ENCODE measurements at places on chromosomes 5 and 9. TPM values are rescaled to one million over a fixed set of nuclear protein-coding genes. Genes with fewer than 3 reads are reported as not detected.

- DNase-seq, result no peak
Observed at GRCh38 chr9:136140046-136140445, 21.4 kb upstream of the TMEM250 start.

- no peak for DNase-seq
Observed at GRCh38 chr9:438066-438465, 223.4 kb downstream of the DOCK8 start.

GRCh38 chr9:77277719-77278118 is 100.4 kb downstream of the VPS13A start:
- DNase-seq, result no peak

- DNase-seq, result no peak
Observed at GRCh38 chr5:117435203-117435602, 860.6 kb upstream of the SEMA6A start.

DNA sequence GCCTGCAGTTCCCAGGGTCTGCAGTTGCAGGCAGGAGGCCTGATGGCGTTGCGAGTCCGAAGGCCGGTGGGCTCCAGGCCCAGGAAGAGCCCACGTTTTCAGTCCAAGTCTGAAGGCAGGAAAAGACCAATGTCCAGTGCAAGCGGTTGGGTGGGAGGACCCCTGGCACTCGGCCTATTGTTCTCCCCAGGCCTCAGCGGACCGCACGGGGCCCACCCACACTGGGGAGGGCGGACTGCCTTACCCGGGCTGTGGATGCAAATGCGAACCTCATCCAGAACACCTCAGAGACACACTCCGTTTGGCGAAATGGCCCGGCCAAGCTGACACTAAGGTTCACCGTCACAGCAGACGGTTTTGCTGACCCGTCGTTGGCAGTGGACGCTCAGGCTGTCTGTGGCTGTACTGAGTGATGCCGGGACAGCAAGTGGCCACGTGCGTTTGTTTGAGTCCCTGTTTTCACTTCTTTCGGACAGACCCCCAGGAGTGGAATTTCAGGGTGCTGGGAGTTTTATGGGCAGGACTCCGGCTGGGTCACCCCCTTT is 10.2 kb upstream of the SEC16A start:
- DNase-seq, result no peak

DNA sequence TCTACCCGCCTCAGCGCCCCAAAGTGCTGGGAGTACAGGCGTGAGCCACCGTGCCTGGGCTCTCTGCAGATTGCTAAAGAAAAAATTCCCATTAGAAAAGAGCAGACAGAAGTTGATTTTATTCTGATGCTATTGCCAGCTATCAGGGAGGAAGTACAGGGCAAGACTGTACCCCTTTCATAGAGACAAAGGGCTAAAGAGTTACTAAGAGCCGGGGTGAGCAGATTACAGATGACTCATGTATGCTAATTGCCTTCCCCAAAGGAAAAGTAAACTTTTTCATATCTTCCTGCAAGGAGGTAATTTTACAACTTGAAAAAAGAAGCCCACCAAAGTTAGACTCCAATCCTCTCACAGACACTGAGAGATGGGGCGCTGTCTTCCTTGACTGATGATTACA is 42.3 kb upstream of the MCTP1 start:
- DNase-seq, result no peak

GRCh38 chr9:124206391-124206790 is 51.4 kb upstream of the NEK6 start:
- no peak for DNase-seq

DNA sequence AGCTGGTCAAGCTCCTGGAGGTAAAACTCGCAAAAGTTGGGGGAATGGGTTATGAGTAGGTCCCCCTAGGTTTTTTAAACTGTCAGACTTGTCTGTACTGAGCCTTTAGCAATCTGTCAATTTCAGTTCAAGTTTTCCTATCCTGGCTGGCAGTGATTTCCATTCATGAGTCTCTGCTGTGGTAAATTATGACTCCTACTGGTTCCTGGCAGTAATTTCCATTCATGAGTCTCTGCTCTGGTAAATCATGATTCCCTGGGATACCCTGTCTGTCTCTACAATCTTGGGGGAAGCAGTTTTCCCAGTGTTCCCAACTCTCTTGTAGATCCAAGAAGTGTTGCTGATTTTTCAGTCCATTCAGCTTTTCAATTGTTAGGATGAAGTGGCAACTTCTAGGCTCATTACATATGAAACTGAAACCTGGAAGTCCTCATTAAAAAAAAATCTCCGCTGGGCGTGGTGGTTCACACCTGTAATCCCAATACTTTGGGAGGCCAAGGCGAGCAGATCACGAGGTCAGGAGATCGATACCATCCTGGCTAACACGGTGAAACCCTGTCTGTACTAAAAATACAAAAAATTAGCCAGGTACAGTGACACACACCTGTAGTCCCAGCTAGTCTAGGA is 91.3 kb upstream of the GPBP1 start:
- no peak for DNase-seq

- DNase-seq, result no peak
Observed at GRCh38 chr5:90549729-90550275, 8.8 kb upstream of the ADGRV1 start.

DNA sequence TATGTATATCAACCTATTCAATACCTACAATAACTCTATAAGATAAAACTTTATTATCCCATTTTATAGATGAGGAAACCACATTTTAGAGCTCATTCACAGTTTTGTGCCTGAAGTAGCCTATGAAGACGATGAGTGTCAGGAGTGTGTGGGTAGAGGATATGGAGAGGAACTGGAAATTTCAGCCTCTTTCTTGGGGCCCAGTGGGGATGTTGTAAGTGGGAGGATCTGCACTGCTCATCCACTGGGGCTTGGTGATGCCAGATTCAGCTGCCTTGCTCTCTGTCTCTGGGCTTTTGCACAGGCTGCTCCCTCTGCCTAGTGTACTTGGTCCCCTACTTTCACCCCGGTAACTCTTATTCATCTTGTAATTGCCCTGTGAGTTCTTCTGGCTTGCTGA is 194.7 kb downstream of the SREK1 start:
- no peak for DNase-seq

DNA sequence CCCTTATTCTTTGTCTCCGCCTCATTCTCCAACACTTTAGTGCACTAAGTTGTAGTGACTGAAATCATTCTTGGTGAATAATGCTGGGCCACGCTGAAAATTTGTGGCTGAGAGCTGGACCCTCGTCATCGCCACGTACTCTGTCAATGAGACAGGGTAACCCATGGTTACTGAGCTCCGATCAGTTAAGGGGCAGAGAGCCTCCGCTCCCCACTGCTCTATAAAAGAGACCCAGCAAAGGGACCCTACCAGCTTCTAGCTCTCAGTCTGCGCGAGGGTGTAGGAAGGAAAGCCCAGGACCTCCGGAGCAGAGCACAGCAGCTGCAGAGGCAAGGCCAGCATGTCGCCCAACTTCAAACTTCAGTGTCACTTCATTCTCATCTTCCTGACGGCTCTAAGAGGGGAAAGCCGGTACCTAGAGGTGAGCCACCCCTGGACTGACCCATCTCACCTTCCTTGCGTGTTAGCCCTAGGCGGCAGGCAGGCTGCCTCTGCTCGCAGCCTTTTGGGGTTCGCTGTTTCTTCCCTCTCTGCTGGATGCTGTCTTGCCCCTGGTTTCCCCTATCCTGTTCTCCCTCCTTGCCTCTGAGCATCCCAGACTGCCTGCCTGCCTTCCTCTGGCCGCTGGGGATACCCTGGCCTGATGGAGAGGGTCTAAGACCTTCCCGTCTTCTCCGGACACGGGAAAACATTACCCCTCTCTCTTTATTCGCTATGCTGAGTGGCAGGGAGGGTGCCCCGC is at the start of gene CRHBP:
Gene CRHBP, plus strand, starts transcription at position 251 of the 742 bp plus-strand sequence. Its CDS starts 90 bp downstream, at position 341.
- DNase-seq, result no peak

DNA sequence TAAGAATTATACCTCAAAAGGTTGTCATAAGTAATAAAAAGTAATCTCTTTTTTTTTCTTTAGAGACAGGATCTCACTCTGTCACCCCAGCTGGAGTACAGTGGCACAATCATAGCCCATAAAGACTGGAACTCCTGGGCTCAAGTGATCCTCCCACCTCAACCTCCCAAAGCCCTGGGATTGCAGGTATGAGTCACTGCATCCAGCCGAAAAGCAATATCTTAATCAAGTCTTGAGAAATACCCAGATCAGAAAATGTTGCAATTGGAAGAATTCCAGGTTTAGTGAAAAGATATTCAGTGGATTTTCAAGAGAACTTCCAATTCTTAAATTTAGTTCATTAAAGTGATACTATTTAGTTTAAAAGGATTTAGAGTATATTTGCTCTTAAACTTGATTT is 40.9 kb upstream of the IDNK start:
- DNase-seq, result no peak

GRCh38 chr5:137741-138140 is 45.8 kb downstream of the PLEKHG4B start:
- DNase-seq, result no peak

DNA sequence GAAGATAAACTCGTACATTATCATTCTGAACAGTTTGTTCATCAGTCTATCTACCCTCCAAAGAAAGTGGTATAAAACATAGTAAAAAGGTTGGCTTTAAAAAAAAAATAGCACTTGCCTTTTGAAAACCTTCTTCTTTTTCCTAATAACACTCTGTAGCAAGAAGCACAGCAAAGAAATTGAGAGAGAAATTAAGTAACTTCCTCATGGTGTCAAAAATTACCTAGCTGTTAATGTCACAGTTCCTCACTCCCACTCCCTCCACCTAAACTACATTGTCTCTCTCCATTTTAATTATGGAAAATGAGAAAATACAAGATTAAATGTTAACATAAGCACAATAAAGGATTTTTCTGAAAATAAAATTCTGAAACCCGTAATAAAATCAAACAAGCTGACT is 72.2 kb downstream of the CERT1 start:
- DNase-seq, result no peak

The MLANA gene
- not detected for total RNA-seq

The PDGFRB gene
- not detected for total RNA-seq

The ISOC1 gene
- total RNA-seq, result 7.1 TPM

The GAS1 gene
- 0.69 TPM for total RNA-seq

The PCDHGC5 gene
- total RNA-seq, result not detected

The TAL2 gene
- not detected for total RNA-seq

The CATSPER3 gene
- total RNA-seq, result not detected

The GRIA1 gene
- not detected for total RNA-seq

The ADAMTSL1 gene
- not detected for total RNA-seq

The PLAC8L1 gene
- 0.56 TPM for total RNA-seq

The GFRA3 gene
- total RNA-seq, result not detected

The OLFM1 gene
- not detected for total RNA-seq
